ENCODE measurements at places on chromosomes 5 and 9.

DNA sequence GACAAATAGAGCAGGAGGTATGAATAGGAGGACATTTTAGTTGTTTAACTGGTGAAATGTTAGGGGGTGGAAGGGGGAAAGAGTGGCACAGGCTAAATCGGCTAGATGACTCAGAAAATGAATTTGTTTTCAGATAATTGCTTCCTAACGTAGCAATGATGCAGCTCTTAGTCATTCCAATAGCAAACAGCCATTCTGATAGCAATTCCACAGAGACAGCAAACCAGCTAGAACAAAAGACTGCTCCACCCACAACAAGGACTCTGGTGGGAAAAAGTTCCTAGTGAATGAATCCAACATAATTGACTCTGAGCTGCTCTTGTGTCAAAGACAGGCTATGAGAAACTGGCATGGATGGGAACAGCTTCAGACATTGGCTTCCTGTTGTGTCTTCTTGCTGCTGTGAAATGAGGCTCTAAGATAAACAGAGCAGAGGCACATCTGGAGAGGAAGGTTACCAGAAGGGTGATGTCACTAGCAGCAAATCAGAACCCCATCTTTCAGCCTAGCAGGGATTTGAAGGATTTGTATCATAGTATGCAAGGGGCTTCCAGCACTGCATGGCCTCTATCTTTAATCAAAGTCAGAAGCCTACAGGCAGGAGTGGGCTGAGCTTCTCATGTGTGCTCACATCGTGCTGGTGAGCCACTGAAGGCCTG is 28.1 kb upstream of the F2RL1 start:
- no peak for DNase-seq

DNA sequence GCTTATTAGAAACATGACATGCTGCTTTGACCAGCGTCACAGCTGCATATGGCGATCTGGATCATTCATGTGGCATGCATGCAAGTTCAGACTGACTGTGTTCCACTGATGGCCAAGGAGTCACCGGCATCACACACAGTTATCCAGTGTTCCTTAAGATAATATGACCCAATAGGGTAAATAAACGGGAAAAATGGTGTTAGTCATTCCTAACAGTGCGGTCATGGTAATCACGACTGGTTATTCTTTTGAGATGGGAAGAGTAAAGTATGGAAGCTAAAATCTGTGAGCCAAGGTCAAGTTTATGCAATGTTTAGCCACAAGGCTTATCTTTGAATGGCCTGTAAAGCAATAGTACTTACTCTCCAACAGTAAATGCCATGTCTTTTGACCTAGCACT is 29.3 kb upstream of the LVRN start:
- DNase-seq: no peak

GRCh38 chr9:73782166-73782565 is 630.5 kb downstream of the ANXA1 start:
- no peak for DNase-seq

DNA sequence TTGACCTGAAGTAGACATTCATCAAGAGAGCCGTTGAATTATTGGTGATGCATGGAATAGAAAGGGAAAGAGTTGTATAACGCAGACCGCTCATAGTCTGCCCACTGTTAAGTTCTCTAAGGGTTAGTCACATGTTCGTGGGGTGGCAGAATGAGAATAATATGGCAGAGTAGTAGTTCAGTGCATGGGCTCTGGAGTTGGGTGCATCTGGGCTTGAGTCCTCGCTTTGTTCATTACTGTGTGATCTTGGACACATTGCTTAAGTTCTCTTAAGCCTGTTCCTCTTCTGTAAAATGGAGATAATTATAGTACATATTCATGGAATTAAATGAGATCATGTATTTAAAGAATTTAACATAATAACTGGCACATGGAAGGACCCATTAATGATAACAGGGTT is 23.6 kb downstream of the TNPO1 start:
- DNase-seq: no peak

GRCh38 chr5:102766295-102767090 is 11.4 kb downstream of the PAM start:
- no peak for DNase-seq

DNA sequence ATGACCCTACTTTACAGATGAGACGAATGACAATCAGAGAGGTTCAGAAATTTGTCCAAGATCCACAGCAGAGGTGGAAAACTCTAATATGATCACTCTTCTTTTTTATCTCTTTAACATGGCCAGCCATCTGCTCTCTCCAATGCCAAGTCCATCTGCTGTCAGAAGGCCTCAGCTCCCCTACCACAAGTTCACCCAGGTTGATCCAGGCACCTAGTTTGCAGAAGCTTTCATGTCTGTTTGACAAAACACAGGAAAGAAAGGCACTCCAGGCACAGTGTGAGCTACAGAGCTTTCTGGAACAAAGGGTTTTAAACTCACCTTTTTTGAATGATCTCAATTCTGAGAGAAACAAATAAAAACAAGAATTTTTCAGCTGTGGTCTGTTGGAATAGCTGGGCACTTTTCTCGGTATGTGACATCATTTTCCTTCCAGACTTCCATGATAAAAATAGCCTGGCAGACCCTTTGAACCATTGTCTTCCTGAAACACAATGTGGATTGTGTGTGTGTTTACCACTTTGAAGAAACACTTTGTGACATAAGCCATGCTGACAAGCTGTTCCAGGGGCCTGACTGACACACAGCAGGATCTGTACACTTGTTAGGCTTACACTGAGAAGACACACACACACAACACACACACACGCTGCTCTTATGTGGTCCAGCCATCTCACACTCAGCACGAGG is 214.3 kb downstream of the AGTPBP1 start:
- no peak for DNase-seq

DNA sequence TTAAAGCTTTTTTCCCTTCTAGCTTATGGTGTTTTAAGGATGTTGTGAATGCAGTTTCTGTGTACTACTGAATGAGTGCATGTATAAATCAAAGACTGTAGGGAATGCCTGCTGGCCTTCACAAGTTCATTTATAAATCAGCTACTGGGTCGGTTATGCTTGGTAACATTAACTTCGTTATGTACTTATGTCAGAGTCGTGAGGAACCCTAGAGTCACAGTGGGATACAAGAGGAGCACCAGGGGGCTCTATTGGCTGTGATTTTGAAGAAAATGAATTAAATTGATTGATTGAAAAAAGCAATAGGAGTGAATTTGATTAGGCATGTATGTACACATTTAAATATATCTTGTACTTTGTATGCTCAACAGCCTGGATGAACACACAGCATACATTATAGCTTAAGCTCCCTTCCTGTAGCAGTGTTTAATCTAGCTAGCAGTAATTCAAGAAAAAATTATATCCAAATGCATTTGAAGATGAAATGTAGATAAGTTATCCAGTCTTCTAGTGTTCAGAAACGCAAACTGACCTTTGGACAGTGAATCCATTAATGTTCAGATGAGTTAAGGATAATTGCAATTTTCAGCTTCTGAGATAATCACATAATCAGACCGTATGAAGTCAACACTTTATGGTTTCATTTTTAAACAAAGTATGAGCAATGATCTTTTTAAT is 204.2 kb downstream of the KDM4C start:
- DNase-seq: peak; percentile 20

DNA sequence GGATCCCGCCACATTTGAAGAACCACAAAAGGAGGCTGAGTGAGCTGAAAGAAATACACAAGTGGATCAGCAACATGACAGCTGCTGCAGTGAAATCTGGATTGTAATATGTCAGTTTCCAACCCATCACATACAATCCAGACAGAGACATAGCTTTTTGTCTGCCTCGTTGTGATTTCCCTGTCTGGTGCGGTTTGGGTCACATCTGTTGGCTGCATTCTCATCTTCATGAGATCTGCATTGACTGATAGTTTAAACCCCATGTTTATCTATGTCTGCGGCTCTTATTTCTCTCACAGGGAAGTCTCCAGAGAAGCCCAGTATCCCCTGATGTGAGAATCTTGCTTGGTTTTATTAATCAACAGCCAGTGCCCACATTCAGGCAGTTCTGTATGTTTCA is 403.1 kb upstream of the ZNF608 start:
- DNase-seq: no peak

GRCh38 chr5:126927429-126927828 is 102.9 kb downstream of the MARCHF3 start:
- no peak for DNase-seq

DNA sequence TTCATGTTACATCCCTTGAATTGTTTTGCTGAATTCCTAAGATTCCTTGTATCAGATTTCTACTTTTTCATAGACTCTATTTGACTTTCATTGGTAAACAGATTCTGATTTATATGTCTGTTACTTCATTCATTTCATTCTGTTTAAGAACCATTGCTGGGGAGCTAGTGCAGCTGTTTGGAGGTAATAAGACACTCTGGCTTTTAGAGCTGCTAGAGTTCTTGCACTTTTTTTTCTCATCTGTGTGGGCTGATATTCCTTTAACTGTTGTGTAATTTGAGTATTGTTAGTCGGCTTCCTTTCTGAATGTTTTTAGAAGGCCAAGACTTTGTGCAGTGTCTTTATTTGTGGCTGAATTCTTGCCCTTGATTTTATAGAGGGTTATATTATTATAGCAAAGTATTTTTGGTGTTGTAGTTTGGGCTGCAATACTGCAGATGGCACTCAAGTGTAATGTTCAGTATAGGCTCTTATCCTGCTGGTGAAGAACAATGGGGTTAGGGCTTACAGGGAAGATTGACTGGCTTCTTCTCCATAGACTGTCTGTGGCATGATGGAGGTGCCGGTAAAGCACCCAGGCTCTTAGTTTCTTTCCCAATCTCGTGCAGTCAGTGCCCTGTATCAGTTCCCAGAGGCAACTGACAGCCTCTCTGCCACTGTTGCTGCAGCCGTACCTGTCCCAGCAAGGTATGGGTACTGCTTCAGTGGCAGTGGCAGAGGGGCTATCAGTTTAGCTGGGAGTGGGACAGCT is 162.2 kb downstream of the OXCT1 start:
- peak; percentile 13 for DNase-seq

GRCh38 chr9:38651400-38652042 is 31.1 kb upstream of the ANKRD18A start:
- no peak for DNase-seq

GRCh38 chr9:34547960-34548611 is 25.3 kb upstream of the ENHO start:
- peak; percentile 93 for DNase-seq

DNA sequence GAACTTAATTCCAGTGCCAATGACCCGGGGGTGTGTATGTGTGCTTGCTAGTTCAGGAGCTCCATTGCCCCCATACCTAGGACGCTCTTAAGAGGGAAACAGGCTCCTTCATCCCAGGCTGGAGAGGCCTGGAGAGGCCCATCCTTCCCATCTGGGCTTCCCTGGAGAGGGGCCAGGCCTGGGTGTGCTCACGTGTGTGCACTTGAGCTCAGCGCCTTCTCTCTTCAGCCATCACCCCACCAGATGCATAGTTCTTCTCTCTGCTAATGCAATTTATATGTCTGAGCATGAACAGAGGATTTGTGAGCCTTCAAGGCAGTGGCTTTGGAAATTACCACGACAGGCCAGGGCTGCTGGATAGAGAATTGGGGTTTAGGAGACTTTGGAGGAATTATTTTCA is 48.6 kb upstream of the SHB start:
- peak; percentile 60 for DNase-seq

DNA sequence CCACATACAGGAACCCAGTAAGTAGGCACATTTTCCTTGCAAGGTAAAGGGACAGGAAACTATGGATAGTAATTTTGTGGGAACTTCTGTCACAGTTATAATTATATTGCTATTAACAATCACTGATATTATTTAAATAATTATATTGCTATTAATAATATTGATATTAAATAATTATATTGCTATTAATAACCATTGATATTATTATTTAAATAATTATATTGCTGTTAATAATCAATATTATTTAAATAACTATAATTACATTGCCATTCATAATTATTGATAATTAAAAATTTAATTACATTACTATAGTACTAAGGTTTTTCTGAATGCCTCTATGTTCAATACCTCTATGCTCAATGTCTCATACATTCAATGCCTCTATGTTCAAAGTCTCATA is 385.6 kb upstream of the SGCD start:
- no peak for DNase-seq

- peak; percentile 31 for DNase-seq
Observed at GRCh38 chr5:102450313-102450990, 48.3 kb downstream of the SLCO6A1 start.

DNA sequence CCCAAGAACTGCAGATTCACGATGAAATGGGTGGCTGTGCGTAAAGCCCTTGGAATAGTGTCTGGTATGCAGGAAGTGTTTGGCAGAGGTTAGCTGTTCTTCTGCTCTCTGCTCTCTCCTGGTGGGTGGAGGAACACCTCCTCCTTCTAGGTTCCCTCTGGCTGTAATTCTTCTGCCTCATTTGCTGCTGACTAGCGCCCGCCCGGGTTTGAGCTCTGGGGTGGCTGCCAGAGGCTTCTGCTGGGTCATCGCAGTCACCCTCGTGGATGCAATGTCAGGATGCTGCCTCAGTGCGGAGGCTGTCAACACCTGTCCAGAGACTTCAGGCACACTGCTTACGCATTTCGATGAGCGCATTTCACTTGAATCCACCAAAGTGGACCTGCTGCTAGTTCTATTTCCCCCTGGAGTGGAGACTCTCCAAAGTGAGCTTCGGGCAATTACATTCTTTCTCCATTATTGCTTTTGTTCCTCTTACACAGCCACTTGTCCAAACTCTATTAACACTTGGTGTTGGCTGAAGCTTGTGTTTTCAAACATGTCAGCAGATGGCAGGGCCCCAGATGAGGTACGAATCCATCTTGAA is 11.7 kb downstream of the DOCK2 start:
- DNase-seq: no peak

DNA sequence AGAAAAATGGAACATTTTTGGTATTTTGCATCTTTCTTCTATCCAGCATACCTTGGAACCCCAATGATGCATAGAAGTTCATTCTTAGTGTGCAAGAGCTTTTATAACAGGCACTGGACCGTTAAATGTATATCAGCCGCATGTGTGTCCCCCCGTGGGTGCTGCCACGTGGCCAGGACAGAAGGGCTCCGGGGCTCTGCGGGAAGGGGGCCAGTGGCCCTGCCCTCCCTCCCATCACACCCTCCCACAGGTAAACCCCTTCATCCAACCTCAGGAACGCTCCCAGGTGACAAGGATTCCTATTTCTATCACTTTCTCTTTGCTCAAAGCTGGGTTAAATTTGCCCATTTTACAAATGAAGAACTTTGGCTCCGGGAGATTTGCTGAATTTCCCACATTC is 393.4 kb upstream of the IRX4 start:
- DNase-seq: no peak

DNA sequence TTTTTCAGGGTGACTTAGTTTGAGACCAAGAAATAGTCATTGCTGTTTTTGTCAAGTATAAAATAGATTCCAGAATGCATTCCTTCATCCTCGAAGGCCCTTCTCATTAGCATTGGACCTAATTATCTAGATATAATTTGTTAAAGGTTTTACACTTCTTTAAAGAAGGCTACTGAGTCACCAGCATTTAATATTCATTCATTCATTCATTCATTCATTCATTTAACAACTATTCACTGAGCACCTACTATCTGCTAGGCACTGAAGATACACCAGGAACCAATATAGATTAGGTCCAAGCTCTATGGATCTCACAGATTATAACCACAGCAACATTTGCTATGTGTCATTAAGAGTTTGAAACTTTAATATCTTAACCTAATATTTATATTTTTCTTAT is 11.1 kb upstream of the REEP5 start:
- DNase-seq: no peak

- DNase-seq: no peak
Observed at GRCh38 chr5:76294573-76294972, 108.5 kb upstream of the IQGAP2 start.

- no peak for DNase-seq
Observed at GRCh38 chr5:178114325-178115135, 1.2 kb downstream of the N4BP3 start.

All from BE2C (cell line).